ENCODE measurements at places on chromosomes 5 and 9. TPM values are rescaled to one million over a fixed set of nuclear protein-coding genes. Genes with fewer than 3 reads are reported as not detected.

DNA sequence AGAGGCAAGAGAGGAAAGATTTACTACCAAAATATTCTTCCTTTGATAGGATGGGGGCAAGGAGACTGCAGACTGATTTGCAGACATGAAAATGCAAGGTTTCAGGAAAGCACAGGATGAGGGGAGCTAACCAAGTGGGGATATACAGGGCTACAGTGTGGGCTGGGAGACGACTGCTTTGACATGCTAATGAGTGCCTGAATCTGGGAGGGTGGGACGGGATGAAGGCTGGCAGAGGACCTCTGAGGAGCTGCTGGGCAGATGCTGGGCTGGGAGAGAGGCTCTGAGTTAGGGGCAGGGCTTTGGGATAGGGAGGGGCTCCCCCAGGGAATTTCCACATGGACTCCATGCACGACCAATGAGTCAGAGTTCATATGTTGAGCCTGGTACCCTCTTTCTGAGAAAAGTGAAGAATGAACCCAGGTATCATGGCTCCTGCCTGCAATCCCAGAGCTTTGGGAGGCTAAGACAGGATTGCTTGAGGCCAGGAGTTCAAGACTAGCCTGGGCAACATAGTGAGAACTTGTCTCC is 4.9 kb upstream of the CPLX2 start:
- DNase-seq = no peak

DNA sequence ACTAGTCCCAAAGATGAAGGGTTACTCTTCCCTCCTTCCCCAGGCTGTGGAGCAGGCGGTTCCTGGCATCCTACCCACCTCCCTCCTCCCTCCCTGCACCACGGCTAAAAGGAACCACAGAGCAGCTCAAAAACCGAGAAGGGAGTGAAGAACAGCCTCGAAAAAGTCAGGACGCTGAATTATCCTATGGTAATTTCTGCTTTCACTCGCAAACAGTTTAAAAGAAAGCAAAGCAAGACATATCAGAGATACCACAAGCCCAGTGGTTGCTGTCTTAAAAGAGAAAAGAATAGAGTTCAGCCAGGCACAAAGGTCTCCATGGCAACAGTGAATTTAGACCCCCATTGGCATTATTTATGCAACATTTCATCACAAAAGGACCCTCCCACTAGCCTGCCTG is 315.4 kb downstream of the CTNND2 start:
- no peak for DNase-seq

GRCh38 chr9:5870691-5871090 is 20.0 kb upstream of the MLANA start:
- DNase-seq = no peak

DNA sequence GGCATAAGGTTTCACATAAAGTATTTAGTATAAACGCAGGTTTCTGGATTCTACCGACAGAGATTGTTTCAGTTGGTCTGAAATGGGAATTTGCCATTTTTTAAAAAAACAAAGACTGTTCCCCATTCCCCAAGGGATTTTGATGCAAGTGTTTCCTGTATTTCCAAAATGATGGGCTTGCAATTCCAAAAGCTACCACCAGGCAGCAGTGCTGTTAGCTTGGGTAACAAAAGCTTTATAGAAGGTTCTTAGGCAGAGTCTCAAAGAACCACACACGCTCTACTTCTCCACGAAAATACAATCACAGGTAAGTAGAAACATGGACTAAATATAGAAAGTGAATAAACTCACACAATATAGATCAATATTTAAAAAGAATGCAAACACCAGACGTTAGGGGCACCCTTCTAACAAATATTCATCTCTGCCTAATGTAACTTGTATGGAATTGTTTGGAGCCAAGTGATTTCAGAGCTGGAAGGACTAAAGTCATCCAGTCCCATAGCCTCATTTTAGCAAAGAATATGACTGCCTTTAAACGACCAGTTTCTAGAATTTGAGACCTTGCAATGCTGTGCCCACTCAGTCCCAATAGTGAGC is 154.3 kb downstream of the SPOCK1 start:
- no peak for DNase-seq

- DNase-seq = no peak
Measured at GRCh38 chr9:109590966-109591365, 92.9 kb upstream of the PTPN3 start.

GRCh38 chr5:157912621-157913325 is 53.8 kb upstream of the CLINT1 start:
- peak; percentile 63 for DNase-seq

DNA sequence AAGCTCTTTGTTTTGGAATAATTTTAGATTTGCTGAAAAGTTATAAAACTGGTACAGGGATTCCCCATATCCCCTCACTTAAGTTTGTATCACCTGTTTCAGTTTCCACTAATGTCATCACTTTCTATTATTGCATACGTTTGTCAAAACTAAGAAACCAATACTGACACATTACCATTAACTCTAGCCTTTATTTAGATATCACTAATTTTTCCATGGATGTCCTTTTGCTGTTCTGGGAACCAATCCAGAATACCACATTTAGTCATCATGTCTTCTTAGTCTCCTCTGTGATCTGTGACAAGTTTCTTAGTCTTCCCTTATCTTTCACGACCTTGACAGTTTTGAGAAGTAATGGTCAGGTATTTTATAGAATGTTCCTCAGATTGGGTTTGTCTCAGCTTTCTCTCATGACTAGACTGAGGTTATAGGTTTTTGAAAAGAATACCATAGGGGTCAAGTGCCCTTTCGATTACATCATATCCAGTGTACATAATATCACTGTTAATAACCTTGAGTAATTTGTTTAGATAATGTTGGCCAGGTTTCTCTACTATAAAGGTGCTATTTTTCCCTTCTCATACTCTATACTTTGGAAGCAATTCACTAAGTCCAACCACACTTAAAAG is 51.9 kb upstream of the NMUR2 start:
- DNase-seq = no peak

DNA sequence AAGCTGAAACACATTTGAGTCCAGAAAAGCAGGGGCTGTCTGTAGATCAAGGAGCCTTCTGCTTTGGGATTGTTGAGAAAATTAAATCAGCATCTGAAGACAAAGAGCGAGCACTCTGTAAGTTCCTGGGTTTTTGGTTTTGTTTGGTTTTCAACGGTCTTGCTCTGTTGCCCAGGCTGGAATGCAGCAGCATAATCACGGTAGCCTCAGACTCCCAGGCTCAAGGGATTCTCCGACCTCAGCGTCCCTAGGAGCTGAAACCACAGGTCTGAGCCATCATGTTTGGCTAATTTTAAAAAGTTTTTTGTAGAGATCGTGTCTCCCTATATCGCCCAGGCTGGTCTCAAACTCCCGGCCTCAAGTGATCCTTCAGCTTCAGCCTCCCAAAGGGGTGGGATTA is 266.5 kb upstream of the ADAMTS16 start:
- DNase-seq = no peak

DNA sequence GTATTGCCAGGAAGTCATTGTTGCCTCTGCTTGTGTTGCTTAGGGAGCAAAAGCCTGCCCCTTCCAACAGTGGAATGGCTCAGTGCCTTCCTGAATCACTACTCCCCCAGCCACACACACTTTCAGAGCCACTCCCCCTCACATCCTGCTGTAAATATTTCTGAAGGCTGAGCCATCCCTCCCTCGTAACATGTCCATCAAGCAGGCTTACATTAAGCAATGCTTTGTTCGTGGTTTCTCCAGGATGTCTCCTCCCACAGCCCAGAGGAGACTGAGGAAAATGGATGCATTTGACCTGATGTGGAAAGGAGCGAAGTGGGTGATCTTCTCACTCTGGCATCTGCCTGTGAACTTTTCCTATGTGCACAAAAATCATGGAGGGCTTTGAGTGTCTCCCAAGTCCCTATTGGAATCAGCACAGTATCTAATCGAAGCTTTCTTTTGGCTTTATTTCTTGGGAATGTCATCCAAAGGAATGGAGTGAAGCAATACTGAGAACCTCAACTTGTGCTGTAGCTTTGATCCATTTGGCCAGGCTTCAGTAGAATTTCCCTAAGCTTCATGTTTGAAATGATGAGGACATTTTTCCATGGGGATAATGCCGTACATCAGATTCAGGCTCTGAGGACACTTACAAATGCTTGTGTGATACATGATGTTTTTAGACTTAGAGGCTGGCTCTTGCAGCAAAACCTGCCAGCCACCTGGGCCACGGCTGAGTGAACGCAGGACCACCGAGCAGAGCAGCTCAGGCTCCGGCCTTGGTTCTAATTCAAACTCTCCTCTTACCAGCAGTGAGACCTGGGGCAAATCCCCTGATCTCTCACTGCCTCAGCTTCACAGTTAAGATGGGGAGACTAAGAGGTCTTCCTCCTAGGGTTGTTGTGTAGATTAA is 389.1 kb downstream of the ENC1 start:
- no peak for DNase-seq

GRCh38 chr5:394671-395155 is 48.3 kb upstream of the EXOC3 start:
- peak; percentile 37 for DNase-seq

GRCh38 chr5:54438620-54439389 is 16.7 kb upstream of the HSPB3 start:
- no peak for DNase-seq

DNA sequence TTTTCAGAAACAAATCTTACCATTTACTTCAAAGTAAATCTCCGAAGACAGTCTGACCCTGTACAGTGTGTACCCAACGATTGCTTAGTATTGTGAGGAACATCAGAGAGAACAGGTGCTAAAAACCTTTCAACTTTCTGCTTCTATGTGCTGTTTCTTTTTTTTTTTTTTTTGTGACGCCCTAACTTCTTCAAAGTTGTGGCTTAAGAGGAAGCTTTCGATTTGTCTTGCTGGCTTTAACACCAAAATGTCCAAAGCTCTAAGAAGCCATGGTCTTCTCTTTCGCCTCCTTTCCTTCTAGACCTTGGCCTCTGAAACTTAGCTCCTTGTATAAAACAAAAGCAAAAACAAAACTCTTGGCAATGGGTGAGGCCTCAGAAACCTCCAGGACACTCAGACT is 1.2 kb downstream of the TNFSF8 start:
- DNase-seq = no peak

GRCh38 chr5:111472096-111472495 is 40.2 kb downstream of the STARD4 start:
- DNase-seq = no peak

GRCh38 chr9:38134611-38135237 is 65.7 kb upstream of the SHB start:
- no peak for DNase-seq

DNA sequence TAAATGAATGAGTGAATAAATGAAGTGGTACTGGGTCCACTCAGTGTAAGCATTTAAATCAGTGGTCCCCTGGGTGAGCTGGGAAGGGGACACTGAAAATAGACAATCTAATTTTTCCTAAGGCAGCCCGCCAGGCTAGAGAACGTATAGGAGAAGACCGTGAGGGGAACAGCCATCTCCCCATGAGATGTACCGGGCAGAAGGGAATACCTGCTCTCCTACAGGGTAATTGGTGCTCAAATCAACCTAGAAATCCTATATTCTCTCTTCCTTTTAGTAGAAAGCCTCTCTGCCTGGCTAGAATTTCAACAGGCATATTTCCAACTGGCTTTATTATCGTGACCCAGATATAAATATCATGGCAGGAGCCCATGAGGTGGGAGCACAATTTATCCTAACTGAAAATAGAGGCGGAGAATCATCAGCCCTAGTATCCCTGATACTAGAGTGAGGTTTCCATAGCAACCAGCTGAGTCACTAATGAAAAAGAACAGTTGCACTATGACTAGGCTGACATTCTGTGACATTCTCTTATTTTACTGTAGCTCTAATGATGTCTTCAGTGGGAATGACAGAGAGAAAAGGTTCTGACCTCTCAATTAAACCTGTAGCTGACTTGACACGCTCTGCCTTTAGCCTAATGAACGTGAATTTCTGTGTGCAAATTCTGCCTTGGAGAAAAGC is 96.5 kb upstream of the CAST start:
- DNase-seq = no peak

DNA sequence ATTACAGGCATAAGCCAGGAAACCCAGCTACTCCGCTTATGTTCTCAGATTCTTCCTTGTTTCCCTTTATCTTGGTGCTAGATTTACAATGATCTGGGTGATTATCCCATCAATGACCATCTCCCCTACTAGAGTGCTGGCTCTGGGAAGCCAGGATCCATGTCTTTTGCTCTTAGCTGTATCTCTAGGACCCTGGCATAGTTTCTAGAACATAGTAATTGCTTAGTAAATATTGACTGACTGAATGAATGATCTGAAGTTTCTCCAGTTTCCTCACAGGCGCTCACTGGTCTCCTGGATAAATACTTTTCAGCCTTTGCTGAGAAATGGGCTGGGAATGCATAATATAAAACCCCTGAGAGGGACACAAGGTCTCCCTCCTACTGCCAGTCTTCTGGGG is 60.0 kb upstream of the KLF9 start:
- DNase-seq = no peak

DNA sequence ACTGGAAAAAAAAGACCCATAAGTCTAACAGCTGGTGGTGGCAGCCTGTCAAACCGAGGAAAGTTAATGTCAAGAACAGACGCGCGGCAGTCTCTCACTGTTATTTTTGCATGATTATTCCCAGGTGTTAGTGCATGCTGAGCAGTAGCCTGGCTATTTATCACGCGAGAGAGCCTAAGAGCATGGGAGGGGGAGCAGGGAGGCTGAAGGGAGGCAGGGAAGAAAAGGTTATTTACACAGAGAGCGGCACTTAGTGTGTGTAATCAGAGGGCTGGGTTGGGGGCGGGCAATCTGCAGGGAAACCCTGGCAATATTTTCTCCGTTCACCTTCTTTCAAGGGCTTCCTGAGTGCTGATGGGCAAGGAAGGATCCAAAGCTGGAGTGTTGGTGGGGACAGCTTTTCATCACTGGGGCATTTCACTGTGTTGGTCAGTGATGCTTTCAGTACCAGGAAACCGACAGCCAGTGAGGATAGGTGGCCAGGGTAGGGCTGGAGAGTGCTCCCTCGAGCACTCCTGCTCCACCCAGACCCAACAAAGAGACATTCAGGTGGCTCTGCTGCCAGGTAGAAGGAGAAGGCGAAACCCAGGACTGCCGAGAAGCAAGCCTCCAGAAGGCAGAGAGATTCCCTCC is 39.6 kb downstream of the ZNF608 start:
- DNase-seq = no peak

DNA sequence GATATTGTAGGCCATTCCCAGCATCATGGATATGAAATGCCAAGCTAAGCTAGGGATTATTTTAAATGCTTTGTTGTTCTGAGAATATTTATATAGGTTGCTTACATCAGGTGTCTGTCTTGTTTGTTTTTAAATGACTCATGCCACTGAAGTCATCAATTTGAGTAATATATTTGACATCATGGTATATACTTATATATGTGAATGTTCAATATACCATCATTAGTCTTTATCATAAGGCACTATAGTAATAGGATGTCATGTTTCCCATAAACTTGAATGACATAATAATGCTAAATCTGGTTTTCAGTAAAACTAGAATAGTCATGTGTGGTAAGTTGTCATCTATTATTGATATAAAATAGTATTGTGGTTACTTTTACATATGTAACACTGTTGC is 13.1 kb downstream of the C9orf85 start:
- DNase-seq = no peak

GRCh38 chr5:14435481-14435880 is 146.1 kb upstream of the OTULINL start:
- DNase-seq = no peak

- peak; percentile 63 for DNase-seq
Measured at GRCh38 chr9:107929443-107929842, 439.9 kb upstream of the KLF4 start.

- DNase-seq = no peak
Measured at GRCh38 chr9:87556039-87556438, 58.4 kb downstream of the DAPK1 start.

GRCh38 chr5:1177826-1178528 is 23.4 kb upstream of the SLC6A19 start:
- no peak for DNase-seq

ANKRD20A1 gene
- 3.5 TPM for total RNA-seq

SPATA31E1 gene
- not detected for total RNA-seq

TLR4 gene
- 6.6 TPM for total RNA-seq

RIC1 gene
- total RNA-seq = 41.3 TPM

SLC34A3 gene
- total RNA-seq = not detected

CTSV gene
- 1.9 TPM for total RNA-seq
